ENCODE measurements at places on chromosomes 7 and 10.

DNA sequence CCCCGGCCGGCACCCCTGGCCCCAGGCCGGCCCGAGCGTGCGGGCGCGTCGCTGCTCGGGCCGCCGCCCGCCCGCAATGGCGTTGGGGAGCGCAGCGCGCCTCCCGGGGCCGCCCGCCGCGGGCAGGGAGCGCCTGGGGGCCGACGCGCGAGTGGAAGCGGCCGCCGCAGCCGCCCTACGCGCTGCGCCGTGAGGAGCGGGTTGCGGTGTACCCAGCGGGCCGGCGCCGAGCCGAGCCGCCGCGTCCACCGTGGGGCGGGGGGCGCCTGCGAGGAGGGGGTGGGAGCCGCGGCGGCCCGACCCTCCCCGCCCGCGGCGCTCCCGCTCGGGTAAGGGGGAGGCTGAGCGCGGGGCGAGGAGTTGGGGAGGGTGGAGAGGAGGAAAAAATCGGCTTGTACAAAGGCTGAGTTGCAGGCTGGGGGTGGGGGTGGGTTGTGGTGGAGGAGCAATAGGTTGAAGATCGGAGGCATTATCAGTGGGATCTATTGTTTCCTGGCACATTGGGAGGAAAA is 473 bp downstream of the PPP1R9A start:
- peak; percentile 79 for DNase-seq

- DNase-seq = no peak
Measured at GRCh38 chr10:29886299-29886698, 173.1 kb downstream of the JCAD start.

DNA sequence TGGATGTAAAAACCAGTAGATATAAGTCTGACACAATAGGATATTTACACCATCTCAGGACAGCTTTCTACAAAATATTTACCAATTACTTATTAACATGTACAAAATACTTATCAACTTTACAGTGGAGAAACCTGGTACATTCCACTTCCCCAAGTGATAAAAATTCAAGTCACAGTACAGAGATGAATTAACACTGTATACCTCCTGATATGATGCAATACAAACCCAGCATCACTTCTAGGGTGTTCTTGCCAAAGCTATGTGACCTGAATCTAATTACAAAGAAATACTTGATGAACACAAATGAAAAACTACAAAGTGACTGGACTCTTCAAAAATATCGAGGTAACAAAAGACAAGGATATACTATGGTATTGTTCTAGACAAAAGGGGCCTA is 156.4 kb upstream of the FGFR2 start:
- no peak for DNase-seq

DNA sequence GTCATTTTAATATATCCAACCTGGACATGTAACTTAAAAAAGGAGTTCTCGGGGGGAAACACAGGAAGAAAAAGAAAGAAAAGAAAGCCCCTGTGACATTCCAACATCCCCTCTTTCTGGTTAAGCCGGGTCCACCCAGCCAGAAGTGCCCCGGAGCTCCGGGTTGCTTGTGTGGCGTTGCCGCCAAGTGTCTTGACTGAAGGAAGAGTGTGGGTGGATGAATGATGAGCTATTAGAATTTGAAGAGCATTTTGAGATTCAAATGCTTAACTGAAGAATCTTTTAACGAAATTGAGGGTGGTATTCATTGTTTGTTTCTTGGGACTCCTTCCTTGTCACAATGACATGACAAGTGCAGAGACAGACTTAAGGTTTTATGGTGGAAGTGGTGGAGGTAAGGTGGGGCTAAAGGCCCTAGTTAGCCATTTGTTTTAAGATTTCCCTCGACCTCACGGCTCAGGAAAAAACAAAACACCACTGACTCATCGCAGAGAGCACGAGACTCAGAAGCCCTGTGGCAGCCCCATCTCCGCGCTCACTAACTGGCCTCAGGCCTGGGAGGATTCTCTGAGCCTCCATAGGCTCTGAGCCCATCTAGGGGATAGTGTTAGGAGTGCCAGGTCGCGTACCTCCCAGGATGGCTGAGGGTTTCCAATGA is 1.8 kb upstream of the GLI3 start:
- DNase-seq = peak; percentile 16

DNA sequence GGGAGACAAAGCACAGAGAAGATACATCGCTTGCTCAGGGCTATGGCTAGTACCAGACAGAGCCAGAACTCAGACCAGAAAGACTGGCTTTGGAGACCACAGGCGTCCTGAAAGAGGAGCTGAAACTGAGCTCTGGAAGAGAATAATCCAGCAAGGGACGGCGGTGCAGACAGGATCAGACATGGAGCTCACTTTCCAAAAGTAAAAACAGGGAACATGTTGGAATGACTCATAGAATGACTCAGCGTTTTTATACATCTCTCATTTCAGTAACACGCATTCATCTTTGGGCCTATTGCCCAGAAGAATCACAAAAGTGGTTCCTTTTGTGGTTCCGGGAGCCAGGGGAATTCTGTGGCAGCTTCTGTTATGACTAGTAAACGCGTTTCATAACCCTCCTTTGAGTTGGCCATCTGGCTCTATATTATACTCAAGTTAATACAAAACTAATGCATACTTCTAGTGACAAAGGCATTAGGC is 37.2 kb downstream of the PLEKHS1 start:
- DNase-seq = peak; percentile 63

GRCh38 chr7:147321504-147321903 is 1204.9 kb downstream of the CNTNAP2 start:
- DNase-seq = no peak

DNA sequence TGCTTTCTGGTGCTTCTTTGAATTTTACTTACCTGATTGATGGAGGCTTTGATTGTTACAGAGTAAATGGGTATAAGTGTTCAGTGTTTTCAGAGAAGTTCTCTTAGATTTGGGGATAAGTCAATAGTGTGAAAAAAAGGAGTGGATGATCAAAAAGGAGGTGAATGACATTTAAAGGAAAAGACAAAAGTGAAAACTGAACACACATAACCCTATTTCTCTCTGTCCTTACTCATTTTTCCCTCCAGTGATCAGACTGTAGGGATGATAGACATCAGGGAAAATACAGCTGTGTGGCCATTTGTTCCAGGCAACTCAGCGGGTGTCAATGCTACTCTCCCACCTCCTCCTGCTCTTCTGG is 278 bp downstream of the CPA2 start:
- DNase-seq = no peak

DNA sequence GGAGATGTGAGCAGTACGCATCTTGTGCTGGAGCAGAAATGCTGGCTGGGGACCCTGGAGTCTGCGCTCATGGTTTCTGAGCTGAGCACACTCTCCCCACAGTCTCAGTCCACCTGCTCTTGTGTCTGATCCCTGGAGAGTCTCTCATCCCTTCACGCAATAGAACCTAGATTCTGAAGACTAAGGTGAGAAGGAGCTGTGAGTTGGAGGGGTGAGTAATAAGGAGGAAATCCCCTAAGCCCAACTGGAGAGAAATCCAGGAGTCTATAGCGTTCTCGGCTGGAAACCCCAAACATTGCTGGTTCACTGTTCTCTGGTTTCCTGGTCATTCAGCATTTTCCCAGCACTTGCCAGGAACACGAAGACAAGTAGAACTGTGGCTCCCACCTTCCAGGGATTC is 68.3 kb upstream of the SMNDC1 start:
- DNase-seq = no peak
